ENCODE measurements at places on chromosomes 16 and 17.
A peak's percentile ranks its signal among the peaks of the same experiment; 100 is the strongest.

GRCh38 chr16:24700549-24701392 is 28.7 kb upstream of the TNRC6A start:
- no peak for DNase-seq

DNA sequence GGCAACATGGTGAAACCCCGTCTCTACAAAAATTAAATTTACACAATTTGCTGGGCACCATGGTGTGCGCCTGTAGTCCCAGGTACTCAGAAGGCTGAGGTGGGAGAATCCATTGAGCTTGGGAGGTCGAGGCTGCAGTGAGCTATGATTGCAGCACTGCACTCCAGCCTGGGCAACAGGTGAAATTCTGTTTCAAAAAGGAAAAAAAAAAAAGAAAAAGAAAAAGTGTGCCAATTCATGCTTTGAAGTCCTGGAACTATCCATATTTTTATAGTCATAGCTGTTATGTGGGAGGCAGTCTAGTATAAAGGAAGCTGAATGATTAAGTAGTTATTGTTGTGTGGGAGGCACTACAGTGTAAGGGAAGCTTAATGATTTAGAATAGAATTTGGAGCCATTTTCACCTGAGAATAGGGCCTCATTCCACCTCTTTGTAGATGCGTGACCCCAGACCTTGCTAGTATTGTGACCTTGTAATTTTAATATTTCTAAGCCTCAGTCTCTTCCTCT is 31.6 kb downstream of the IQCK start:
- no peak for DNase-seq

GRCh38 chr16:88286301-88286923 is 96.3 kb upstream of the ZNF469 start:
- no peak for DNase-seq

DNA sequence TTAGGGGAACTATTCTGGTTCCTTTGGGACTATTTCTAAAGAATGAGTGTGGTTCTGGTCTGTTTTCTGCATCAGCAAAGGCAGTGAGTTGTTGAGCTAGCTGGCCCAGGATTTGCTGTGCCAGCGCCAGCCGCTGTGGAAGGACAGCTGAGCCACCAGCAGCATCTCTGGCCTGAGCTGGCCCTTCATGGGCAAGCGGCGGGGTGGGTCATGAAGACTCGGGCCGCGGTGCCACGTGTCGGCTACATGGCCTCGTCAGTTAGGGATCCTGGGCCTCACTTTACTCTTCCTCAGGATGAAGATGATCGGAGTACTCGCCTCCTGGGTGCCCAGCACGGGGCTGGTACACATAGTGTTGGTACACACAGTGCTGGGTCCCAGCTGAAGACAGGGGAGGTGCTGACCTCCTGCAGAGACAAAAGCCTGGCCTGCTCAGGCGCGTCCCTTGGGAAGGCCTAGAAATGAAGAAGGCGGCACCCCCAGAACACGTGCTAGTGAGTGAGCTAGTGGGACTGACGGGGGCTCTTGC is 17.9 kb upstream of the FAAP100 start:
- no peak for DNase-seq

DNA sequence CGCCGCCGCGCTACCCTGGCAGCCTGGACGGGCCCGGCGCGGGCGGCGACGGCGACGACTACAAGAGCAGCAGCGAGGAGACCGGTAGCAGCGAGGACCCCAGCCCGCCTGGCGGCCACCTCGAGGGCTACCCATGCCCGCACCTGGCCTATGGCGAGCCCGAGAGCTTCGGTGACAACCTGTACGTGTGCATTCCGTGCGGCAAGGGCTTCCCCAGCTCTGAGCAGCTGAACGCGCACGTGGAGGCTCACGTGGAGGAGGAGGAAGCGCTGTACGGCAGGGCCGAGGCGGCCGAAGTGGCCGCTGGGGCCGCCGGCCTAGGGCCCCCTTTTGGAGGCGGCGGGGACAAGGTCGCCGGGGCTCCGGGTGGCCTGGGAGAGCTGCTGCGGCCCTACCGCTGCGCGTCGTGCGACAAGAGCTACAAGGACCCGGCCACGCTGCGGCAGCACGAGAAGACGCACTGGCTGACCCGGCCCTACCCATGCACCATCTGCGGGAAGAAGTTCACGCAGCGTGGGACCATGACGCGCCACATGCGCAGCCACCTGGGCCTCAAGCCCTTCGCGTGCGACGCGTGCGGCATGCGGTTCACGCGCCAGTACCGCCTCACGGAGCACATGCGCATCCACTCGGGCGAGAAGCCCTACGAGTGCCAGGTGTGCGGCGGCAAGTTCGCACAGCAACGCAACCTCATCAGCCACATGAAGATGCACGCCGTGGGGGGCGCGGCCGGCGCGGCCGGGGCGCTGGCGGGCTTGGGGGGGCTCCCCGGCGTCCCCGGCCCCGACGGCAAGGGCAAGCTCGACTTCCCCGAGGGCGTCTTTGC is 3.1 kb downstream of the HIC1 start:
- peak; percentile 14 for DNase-seq

GRCh38 chr17:65346166-65346565 is 209.0 kb downstream of the RGS9 start:
- DNase-seq: no peak

DNA sequence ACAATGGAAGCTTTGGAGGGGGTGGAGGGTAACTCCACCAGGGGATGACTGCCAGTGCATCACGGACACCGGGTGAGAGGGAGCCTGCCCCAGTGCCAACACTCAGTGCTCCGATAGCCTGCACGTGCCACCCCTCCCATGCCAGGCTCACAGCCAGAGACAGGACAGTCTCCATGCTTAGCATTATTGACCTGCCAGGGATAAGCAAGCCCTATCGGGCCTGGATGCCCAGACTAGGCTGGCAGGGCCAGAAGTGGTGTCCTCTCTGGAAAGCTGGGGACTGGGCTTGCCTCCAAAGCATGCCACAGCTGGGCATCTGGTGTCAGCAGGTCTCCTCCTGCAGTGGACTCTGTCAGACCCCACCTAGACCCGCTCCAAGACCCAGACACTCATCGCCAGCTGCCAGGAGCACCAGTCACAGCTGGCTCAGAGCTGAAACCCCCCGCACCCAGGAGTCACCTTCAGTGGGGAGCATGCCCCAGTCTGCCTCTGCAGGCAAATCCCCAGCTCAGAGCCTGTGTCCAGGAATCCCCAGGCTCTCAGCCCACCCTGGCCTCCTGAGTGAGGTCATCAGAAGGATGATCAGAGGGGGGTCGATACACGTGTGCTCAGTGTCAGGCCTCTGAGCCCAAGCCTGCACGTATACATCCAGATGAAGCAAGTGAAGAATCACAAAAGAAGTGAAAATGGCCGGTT is 1.8 kb upstream of the RHBDF1 start:
- DNase-seq: no peak

DNA sequence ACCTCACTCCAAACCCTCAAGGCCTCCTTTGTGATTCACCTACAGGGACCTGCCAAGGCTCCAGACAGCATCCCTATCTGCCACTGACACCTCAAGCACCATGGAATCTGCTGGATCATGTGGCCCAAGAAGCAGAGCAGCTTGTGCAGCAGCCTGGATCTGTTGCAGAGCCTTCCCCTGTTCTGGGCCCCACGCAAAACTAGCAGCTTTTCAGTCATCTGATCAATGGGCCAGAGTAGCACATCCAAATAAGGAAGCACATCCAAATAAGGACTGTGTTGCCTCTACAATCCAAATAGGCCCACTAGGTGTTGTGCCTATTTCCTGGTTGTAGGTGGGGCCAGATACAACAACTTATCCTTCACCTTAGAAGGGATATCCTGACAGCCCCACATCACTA is 97.1 kb upstream of the GNAO1 start:
- DNase-seq: no peak

DNA sequence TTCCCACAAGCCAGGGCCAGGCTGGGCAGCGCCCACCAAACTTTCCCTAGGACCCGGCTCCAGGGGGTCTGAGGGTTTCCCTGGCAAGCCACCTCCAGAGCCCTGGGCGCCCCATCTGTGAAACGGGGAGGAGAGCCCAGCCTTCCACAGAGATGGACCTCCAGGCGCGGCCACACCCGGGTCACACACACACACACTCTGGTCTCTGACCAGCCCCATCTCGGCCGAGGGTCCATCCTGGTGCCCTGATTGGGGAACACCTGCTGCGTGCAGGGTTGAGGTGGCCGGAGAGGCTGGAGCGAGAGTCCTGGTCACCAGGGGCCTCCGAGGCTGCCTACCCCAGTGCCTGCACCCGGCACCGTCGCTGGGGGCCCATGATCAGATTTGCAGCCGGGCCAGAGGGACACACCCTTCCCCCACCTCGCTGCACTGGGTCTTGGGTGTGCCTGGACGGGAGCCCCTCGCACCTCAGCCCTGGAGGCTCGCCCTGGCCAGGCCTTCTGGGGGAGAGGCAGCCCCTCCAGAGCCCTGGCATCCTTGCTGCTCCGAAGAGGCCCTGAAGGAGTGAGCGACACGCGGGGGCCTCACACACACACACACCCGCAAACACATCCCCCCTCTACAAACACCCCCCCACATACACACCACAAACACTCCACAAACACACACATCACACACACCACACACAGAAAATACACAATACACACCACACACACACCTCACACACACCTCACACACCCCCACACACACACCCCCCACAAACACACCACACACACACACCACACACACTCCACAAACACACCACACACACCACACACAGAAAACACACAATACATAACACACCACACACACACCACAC is 29.7 kb downstream of the SLC25A10 start:
- DNase-seq: no peak

- DNase-seq: no peak
Observed at GRCh38 chr16:71700831-71701230, 23.7 kb downstream of the PHLPP2 start.

DNA sequence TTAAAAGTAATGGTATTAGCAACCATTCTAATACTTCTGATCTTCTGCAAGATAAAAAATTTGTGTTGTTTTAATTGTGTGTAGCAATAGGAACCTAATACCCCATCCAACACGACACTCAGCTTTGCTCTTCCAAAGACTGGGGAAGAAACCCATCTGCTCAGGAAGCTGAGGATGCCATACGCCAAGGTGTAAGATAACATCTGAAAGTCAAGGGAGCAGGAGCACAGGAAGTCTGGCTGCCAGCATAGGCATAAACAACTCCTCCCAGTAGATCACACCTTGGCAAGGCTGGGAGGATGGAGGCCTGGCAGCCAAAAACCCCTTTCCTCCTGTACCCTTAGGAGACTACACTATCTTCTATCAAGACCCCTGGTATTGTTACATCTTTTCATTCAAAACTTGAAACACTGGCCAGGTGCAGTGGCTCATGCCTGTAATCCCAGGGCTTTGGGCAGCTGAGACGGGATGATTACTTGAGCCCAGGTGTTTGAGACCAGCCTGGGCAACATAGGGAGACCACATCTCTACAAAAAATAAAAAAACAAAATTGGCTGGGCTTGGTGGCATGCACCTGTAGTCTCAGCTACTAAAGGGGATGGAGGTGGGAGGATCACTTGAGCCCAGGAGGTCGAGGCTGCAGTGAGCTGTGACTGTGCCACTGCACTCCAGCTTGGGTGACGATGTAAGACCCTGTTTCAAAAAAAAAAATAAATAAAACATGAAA is 5.7 kb upstream of the SPHK1 start:
- DNase-seq: no peak

DNA sequence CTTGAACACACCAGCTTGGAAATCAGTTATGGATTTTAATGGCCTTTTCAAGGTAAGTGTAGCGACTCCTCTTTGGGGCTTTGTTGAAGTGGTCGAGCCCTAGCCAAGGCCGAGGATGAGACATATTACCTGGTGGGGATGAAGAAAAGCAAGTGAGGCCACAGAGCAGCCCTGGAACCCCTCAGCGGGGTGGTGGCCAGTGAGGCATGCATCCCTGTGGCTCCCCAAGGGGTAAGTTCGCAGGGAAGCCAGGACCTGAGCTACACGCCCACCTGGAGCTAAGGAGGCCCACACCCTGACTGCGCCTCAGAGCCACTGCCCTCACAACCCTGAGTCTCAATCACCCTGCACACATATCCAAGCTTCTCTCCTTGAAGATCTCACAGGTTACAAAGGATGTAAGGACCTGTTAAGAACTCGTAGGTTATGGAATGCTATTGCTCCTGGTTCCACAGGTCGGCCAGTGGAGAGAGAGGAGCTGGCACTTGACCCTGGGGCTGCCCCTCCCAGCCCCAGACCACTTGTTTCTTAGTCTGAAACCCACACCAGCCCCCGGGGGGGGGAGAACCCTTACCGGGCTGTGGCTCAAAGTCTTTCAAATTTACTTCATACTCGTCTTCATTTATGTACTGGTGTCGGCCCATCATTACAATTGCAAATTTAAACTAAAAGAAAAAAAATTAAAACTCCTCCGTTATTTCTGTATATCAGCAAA is 12.0 kb downstream of the LITAFD start:
- no peak for DNase-seq

GRCh38 chr17:77474292-77474988 is 333.7 kb downstream of the SEC14L1 start:
- no peak for DNase-seq

GRCh38 chr17:74408815-74409214 is 23.1 kb upstream of the GPRC5C start:
- no peak for DNase-seq

- DNase-seq: no peak
Observed at GRCh38 chr16:17404941-17405689, 65.6 kb downstream of the XYLT1 start.

GRCh38 chr16:27439271-27440018 is 37.5 kb downstream of the IL21R start:
- no peak for DNase-seq

Data from CD4-positive, alpha-beta T cell treated with Interleukin-1 beta for 1 hour (primary cell).